ENCODE measurements at places on chromosomes 1 and 21.

DNA sequence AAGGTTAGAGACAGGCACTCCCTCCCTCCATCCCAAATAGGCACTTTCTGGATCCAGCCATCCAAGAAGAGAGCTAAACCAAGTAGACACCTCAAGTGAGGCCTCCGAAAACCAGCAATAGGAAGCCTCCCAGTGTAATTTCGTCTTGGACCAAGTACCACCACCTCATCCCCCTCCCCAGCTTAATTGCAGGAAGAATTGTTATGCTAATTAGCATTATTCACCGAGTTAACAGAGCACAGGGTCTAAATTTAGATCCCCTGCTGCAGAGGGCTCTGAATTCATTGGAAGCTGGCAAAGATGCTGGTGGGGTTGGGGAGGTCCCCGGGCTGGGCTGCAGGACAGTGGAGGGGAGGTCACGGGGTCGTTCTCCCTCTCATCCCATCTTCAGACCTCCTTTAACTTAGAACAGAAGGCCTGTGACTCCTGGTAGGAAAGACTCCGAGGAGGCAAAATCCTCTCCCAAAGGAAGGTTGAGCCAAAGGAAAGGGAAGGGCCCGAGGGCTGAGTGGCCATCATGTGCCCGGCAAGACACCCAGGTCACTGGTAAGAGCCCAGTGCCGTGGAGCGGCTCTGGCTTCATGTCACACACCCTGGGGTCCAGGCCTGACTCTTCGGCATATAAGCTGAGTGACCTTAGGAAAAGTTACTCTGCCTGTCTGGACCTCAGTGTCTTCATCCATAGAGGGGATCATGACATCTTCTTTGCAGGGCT, 209.2 kb upstream of the GRIK3 start:
- no peak for DNase-seq

- DNase-seq, result peak; percentile 16
Measured at GRCh38 chr1:210600421-210601159, 271.9 kb downstream of the HHAT start.

DNA sequence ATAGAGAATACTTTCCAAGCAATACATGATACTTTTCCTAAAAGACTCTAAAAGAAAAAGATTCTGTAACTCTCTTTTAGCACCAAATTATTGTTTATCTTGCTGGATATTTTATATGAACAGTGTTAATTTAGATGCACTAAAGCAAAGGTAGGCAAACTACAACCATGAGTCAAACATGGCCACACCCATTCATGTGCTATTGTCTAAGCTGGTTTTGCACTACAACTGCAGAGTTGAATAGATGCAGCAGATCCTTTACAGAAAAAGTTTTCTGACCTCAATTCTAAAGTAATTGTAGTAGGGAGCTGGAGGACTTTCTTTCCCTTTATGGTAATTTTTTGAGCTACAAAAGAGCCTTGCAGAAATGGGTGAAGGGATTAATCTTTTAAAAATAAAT, 19.4 kb downstream of the BLZF1 start:
- DNase-seq, result no peak

DNA sequence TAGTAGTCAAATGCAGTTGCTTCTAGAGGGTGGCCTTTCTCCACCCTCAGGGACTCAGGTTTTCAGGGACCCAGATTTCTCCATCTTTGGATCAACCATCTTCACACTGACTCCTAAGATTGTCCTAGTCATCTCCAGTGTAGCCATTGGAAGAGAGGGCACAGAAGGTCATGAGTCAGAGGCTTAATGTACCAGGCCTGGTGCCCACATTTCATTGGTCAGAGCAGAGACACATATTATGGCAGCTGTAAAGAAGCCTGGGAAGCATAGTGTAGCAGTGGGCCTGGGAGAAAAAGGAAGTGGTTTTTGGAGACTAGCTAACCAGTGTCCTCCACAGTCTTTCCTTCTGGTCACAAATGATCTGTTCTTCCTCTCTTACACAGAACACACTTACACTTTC, 122.5 kb downstream of the GIPC2 start:
- peak; percentile 77 for DNase-seq

- no peak for DNase-seq
Measured at GRCh38 chr1:226734611-226735153, 4.4 kb downstream of the ITPKB start.

DNA sequence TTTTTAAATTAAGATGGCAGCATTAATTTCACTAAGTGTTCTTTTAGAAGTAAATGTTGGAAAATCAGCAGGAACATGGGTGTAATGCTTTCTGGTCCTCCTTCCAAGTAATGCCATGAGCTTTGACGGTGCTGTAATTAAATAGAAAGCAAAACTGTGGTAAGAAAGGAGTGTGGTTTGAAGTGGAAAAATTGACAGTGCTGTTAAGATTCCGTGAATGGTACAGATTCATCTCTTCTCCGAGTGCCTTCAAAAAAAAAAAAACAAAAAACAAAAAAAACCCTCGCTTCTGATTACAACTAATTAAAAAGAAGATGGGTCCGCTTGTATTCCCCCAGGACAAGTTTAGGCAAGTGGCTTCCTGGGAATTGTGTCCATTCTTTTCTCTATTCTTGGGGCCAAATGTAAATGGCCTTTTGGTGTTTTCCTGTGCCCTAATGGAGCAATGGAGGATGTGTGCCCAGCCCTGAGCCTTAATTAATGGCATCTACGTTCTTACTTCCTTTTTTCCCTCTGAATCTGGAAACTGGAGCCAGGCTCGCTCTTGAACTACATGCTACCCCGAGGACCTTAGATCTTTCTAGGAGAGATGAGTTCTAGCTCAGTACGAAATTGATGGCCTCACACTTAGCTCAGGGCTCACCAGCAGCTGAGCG, 5.1 kb downstream of the LMO4 start:
- no peak for DNase-seq

- DNase-seq, result no peak
Measured at GRCh38 chr1:119544165-119544762, 37.3 kb downstream of the HSD3B1 start.

DNA sequence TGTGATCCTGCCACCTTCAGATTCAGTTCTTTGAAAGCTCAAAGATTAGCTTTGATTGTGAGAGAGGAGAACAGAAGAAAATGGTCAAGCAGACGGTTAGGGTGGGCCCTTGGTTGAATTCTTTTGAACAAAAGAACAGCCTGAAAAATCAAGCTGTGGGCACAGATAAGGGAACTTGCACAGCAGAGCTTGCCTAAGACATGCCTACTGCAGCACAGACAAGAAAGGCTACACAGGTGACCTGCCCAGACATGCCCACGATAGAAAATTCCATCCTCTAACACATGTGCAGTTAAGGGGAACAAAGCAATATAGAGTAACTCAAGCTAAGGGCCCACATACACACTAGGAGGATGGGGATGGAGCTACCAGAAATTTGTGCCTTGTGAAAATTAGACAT, 512.5 kb upstream of the LRRC7 start:
- DNase-seq, result no peak

GRCh38 chr1:3330771-3331245, 123.7 kb upstream of the ARHGEF16 start:
- no peak for DNase-seq
